ENCODE measurements at places on chromosomes 2 and 18.

- no peak for DNase-seq
Observed at GRCh38 chr18:14924226-14924625, 176.3 kb downstream of the ANKRD30B start.

- DNase-seq: no peak
Observed at GRCh38 chr2:132656266-132656975, 13.6 kb downstream of the LYPD1 start.

GRCh38 chr18:73774811-73775509 is 372.7 kb downstream of the FBXO15 start:
- DNase-seq: no peak

DNA sequence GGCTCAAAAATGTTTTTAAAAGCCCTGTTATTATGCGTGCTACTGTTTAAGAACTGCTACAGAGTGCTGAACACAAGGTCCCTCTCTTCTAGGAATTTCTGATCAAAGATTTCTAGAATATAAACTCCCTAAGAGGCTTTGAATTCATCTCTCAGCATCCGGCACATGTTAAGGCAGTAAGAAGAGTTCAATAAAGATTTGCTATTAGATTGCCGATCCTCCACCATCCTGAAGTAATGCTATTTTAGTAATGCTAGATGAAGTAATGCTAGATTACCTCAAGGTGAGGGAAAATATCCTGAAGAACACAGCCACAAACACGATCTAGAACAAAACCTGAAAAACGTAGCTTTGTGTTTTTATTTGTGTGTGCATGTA is 949 bp upstream of the MYL12B start:
- DNase-seq: no peak

- no peak for DNase-seq
Observed at GRCh38 chr2:2590141-2590540, 259.1 kb upstream of the MYT1L start.

- DNase-seq: no peak
Observed at GRCh38 chr2:99726691-99727090, 236.9 kb upstream of the REV1 start.

GRCh38 chr2:230600881-230601280 is 111.8 kb upstream of the CAB39 start:
- DNase-seq: no peak

- no peak for DNase-seq
Observed at GRCh38 chr18:21557607-21558253, 42.8 kb downstream of the ESCO1 start.

DNA sequence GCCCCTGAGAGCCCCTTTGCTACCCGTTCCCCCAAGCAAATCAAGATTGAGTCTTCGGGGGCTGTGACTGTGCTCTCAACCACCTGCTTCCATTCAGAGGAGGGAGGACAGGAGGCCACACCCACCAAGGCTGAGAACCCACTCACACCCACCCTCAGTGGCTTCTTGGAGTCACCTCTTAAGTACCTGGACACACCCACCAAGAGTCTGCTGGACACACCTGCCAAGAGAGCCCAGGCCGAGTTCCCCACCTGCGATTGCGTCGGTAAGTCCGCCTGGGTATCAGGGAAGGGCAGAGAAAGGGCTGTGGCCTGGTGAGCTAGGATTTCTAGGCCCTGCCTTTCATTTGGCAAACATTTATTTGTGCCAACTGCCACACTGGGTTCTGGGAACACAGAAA is 63.4 kb downstream of the TET3 start:
- DNase-seq: no peak

DNA sequence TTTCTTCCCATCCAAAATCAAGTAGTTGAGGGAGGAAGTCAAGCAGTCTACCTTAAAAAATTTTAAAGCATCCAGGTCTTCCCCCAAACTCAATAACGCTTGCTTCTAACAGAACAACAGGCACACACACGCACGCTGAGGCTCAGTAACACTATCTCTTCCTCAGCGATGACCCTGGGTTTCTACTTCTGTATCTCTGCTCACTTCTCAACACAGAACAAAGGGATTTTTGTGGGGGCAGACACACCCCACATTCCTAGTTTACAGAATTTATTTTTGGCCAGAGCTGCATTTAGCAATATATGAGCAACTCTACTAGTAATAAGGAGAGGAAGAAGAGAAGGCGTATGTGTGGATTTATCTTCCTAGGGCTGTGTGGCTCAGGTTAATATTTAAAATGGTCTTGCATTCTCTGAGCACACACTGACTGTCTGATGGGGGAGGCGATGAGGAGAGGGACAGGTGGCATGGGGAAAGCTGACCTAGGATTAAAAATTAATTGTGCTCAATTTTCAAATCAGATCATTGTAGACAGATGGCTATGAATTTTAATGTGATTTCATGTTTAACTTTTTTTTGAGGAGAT is 71.3 kb upstream of the PPM1B start:
- DNase-seq: no peak

GRCh38 chr2:199991691-199992090 is 36.3 kb downstream of the MAIP1 start:
- no peak for DNase-seq

DNA sequence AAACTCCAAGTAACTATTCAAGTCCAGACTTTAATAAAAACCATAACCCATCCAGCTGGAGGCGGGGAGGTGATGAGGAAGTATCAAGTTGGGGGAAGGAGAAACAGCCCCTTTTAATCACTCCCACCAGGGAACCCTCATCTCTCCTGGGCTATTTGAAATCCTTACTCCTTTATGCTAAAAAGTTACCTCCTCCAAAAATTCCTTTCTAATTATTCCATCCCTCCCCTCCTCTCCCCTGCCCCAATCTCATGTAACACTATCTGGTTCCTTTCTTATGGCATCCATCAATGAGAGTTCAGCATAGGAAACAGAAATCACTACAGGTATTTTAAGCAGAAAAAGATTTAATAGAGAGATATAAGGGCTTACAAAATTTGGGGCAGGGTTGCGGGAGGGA is 9.3 kb upstream of the SLC14A2 start:
- DNase-seq: no peak

DNA sequence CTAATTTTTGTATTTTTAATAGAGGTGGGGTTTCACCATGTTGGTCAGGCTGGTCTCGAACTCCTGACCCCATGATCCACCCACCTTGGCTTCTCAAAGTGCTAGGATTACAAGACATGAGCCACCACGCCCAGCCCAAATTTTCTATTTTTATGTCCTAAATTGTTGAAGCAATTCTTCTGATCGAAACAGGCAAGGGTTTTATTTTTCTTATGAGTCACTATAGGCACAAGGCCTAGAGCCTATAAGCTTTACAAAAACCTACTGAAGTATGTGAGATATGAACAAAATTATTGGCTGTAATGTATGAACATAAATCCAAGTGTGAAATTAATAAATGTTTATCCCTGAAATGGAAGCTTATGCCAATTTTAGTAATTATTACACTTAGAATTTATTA is 464.2 kb upstream of the NRP2 start:
- DNase-seq: no peak

DNA sequence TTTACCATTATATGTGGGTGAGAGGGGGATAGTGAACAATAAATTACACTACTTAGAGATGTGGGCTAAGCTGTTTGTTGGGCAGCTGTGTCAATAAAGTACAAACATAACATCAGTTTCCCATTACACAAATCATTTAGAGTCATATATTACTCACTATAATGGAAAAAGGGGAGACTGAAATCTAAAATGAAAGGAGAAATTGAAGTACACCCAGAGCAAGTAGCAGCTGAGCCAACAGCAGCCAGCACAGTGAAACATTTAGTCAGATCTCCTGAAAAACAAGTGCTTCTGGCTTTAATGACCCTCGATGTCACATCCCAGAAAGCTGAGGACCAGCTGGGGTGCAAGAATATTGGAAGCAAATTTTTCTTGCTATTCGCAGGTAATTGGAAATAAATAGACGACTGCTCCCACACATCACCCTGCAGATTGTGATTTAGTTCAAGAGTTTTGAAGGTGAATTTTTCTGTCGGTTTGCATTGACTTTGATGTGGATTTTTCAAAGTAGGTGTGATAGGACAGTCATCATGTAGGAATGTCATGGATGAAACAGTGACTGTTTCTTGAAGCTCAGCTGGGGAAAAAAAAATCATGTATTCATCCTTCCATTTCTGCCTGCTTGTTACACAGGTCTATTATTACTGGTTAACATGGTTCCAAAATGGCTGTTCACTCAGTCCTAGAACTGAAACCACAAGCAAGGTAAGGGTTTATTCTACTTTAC is 1607.3 kb upstream of the CELF4 start:
- DNase-seq: peak; percentile 74

DNA sequence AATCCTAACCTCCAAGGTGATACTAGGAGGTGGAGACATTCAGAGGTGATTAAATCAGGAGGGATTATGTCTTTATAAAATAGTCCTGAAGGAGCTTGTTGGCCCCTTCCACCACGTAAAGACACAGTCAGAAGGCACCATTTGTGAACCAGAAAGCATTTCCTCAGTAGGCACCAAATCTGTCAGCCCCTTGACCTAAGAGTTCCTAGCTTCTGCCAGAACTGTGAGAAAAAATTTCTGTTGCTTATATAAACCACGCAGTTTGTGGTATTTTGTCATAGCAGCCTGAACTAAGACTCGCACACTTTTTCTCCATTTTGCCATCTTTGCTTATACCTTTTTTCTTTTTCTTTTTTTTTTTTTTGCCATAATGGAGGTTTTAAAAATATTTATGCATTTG is 18.6 kb upstream of the NARS1 start:
- no peak for DNase-seq

DNA sequence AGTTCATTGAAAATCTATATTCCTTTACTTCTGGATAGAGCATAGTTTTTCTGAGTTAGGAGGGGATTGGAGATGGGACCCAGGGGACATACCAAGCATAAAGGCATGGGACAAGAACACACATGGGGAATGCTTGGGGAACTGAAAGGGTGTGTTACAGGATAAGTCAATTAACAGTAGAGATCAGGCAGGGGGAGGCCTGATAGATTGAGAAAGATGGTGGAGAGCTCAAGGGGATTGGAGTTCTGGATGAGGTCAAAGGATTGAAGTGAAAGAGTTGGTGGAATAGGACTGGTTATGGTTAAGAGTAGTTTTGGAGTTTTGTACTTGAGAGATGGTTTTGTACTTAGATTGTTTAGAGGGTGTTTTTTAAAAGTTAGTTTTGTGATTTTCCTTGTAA is 16.1 kb downstream of the ACSL3 start:
- DNase-seq: no peak

GRCh38 chr18:38751211-38751610 is 1185.6 kb upstream of the CELF4 start:
- no peak for DNase-seq

DNA sequence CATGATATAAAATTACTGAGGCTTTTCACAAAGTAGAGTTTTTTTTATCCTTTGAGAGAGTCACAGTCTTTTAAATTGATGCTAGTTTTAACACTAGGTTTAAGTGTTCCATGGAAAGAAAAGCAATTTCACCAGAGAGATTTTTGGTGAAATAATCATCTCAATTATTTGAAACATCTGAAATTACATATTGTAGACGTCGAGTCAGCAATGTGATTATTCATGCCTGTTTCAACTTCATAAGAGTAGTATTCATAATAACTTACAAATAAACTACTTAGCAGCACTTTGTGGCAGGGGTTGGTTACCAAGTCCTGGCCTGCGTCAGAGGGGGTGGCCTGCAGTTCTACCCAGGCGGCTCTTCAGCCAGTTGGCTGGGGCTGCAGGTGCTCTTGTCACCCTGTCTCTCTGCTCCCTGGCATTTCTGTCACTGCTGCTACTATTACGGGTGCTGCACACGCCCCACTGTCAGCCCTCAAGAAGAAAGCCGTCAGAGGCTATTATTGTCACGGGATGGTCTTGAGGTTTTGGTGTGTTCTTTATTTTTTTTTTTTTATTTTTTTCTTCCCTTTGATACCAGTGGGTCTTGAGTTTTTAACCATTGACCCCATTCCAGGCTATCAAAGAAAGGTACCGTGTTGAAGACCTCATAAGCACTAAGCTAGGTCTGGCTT is 50.4 kb downstream of the MALT1 start:
- DNase-seq: no peak

DNA sequence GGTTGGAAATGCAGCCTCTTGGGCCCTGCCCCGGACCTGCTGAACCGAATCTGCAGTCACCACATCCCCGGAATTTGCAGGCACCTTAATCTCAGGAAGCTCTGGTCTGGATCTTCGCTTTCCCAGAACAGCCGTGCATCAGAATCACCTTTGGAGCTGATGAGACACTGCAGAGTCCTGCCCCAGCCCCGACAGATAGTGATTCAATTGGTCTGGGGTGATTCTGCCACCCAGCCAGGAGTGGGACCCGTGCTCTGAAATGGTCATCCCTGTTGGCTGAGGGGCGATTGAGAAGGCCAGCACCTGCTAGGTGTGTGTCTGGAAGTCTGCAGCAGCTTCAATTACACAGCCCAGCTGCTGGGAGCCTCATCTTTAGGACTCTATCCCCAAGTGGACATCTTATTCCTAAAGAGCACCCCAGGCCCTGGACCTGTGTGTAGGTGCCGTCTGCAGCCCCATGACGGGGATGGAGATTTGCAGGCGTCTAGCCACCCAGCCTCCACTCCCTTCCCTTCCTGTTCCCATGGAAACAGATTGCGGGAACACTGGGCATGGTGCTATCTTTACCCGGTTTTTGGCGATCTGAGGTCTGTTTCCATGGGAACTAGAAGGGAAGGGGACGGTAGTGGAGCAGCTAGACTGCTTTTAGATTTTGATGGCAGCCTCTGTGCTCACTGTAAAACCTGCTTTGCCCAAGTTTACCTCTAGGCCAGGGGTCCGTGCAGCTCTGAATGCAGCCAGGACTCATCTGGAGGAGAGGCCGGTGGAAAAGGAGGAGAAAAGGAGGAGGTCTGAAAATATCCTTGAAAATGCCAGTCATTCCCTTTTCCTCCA is 156.1 kb downstream of the LDLRAD4 start:
- no peak for DNase-seq

- no peak for DNase-seq
Observed at GRCh38 chr2:189115126-189115525, 64.4 kb downstream of the COL5A2 start.

DNA sequence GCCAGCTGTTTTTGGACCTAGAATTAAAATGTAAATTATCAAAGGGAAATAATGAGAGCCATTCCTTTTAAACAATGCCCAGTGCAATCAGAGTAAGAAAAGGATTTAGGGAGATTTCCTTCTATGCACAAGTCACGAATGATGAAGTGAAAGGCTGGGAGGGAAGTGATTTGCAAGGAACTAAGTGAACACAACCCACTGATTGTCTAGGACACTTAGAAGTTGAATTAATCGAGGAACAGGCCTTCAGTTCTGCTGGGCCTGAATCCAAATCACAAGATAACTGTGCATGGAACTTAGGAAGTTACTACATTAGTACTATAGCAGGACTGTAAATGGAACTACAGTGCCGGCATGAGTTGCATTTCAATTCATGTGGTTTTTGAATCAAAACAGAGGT is 17.7 kb downstream of the MAP2 start:
- DNase-seq: no peak

DNA sequence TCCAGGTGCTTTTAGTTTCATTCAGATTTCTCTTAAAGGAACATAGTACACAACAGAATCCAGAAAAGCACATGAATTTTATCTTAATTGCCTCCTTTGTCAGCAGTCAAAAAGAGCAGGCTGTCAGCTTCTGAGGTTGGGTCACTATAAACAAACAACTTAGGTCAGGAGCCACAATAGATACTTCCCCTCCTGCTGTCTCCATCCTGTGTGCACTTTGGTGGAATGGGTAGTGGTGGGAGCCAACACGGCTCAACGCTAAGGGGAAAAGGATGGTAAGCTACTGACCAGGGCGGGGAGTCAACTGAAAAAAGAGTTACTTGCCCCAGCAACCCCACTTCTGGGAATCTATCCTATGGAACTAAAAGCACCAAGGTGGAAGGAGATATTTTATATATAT is 121.9 kb downstream of the PAX3 start:
- DNase-seq: no peak

GRCh38 chr2:157339965-157340655 is 14.5 kb upstream of the ERMN start:
- no peak for DNase-seq

- DNase-seq: peak; percentile 81
Observed at GRCh38 chr18:67515942-67516538, 480 bp downstream of the DSEL start.
